ENCODE measurements at places on chromosomes 1 and 21.

GRCh38 chr1:13786541-13786940 is 86.6 kb downstream of the PRDM2 start:
- DNase-seq: no peak

GRCh38 chr1:1208713-1209433 is 2.5 kb upstream of the TNFRSF18 start:
- DNase-seq: no peak

DNA sequence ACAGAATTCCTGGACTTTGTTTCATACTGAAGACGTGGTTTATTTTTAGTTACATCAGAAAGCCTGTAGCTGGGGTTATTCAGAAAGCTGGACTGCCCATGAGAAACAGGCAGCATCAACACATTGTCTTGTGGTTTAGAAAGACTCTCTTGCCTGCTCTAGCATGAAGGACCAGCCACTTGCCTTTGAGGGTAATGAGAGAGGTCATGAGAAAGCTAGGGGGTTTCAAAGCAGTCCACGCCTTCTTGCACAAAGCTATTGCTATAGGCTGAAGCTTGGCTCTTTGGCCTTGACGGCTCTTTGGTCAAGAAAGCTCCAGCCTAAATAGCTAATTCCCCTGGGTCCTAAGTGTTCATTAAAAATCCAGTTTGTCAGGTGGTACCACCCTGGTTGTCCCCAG is 208.1 kb downstream of the PRDM2 start:
- no peak for DNase-seq

- DNase-seq: no peak
Observed at GRCh38 chr1:218347336-218347722, 2.2 kb downstream of the TGFB2 start.

GRCh38 chr1:2575801-2576663 is 10.5 kb upstream of the PRXL2B start:
- no peak for DNase-seq
